ENCODE measurements at places on chromosomes 4 and X.
A peak's percentile ranks its signal among the peaks of the same experiment; 100 is the strongest.

GRCh38 chr4:69322055-69322454, 41.8 kb downstream of the UGT2B28 start:
- no peak for DNase-seq

- DNase-seq = no peak
Measured at GRCh38 chr4:100649417-100649816, 131.6 kb upstream of the EMCN start.

DNA sequence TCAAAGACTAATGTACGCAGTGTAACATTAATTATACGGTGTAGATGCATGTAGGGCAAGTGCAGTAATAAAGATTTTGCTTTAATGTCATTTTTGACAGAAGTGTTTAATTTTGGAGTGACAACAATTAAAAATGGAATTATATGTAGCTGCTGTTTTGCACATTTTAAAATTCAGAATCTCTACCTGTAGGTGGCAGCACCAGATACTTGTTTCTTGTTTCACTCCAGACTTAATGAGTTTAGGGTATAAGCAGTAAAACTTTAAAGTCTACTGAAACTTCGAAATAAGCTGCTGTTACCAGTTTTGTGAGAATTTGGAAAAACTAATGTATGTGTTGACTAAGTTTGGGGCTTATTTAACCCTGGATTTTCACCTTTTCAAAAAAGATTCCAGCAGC, 144.9 kb downstream of the POLA1 start:
- peak; percentile 27 for DNase-seq

GRCh38 chr4:83125738-83126141, 11.2 kb upstream of the PLAC8 start:
- DNase-seq = peak; percentile 61

DNA sequence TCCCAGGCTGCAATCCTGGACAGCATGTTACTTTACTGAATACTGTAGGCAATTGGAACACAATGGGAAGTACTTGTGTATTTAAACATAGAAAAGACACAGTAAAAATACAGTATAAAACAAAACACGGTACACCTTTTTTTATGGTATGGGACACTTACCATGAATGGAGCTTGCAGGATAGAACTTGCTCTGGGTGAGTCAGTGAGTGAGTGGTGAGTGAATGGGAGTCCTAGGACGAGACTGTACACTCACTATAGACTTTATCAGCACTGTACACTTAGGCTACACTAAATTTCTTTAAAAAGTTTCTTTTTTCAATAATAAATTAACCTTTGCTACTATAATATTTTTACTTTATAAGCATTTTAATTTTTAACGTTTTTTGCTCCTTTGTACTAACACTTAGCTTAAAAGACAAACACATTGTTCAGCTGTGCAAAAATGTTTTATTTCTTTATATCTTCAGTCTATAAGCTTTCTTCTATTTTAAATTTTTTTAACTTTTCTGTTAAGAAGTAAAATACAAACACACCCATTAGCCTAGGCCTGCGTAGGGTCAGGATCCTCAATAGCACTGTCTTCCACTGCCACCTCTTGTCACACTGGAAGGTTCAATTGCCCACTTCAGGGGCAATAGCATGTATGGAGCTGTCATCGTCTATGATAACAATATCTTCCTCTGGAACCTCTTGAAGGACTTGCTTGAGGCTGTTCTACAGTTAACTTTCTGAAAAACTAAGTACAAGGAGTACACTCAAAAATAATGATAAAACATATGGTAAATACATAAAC, 293.5 kb upstream of the FSTL5 start:
- no peak for DNase-seq

DNA sequence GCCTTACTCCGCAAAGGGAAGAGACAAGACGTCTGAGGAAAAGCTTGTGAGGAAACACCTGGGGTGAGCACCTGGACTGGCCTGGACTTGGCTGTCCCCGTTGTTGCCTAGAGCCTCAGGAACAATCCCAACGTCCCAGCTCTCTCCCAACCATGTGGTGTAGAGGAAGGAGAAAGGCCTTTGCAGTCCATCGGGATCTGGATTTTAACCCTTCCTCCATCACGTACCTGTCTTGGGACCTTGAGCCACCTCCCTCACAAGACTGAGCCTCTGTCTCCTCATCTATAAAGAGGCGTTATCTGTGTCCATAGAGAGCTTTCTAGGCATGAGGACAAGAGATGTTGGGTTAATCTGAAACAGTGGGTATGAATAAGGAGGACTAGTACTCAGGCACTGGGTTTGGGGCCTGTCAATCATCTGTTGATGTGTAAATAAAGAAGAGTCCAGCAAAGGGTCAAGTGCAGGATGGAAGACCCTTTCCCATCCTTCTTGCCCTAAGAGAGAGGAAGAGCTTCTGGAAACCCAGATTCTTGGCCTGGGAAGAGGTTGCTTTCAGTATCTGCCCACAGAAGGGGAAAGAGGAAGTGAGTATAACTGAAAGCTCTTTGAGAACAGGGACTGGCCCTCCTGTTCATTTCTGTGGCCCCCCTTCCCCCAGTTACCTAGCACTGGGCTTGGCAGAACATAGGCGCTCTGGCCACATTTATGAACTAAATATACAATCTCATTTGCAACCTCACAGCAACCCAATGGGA, 137.1 kb downstream of the PJA1 start:
- DNase-seq = no peak

GRCh38 chr4:133270021-133270570, 121.0 kb downstream of the PCDH10 start:
- DNase-seq = no peak

- peak; percentile 92 for DNase-seq
Measured at GRCh38 chrX:48917139-48918001, 1.5 kb downstream of the PIM2 start.

- DNase-seq = peak; percentile 42
Measured at GRCh38 chr4:184648313-184649025, 778 bp downstream of the CASP3 start.

DNA sequence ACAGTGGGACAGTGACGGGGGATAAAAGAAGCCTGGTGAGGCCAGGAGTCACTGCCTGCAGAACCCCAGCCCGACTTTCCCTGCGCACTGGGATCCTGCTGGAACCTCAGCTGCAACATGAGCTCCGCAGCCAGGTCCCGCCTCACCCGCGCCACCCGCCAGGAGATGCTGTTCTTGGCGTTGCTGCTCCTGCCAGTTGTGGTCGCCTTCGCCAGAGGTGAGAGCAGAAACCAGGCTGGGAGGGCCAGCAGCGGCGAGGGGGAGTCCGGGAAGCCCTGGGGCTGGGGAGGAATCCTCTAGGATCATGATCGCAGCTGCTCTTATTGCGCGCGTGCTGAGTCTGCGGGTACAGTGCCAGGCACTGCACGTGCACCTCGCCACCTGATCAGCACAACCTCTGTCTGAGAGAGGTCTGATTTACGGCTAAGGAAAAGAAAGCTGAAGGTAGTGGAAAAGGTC, at the start of gene PF4V1:
Gene PF4V1, plus strand, starts transcription at position 51 of the 459 bp plus-strand sequence. Its CDS starts 67 bp downstream, at position 118.
- no peak for DNase-seq

- no peak for DNase-seq
Measured at GRCh38 chrX:46754586-46755061, 4.3 kb downstream of the SLC9A7 start.

Data from CD4-positive, alpha-beta T cell treated with Interleukin-12 subunit alpha and Interleukin-12 subunit beta, for 1 hour (primary cell).